ENCODE measurements at places on chromosomes 6 and 20.

DNA sequence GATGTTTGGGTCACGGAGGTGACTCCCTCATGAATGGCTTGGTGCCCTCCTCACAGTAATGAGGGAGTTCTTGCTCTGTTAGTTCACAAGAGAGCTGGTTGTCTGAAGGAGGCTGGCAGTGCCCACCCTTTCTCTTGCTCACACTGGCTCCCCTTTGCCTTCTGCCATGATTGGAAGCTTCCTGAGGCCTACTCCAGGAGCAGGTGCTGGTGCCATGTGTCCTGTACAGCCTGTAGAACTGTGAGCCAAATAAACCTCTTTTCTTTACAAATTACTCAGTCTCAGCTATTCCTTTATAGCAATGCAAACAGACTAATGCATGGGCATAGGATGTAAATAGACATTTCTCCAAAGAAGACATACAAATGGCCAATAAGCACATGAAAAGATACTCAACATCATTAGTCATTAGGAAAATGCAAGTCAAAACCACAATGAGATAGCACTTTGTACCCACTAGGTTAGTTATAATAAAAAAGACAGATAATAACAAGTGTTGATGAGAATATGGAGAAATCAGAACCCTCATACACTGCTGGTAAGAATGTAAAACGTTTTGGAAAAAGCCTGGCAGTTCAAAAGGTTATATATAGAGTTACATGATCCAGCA is 17.7 kb downstream of the C20orf203 start:
- no peak for DNase-seq

- DNase-seq = no peak
These were observed 37.8 kb downstream of the ZC2HC1B start for GRCh38 chr6:143901885-143902750.

DNA sequence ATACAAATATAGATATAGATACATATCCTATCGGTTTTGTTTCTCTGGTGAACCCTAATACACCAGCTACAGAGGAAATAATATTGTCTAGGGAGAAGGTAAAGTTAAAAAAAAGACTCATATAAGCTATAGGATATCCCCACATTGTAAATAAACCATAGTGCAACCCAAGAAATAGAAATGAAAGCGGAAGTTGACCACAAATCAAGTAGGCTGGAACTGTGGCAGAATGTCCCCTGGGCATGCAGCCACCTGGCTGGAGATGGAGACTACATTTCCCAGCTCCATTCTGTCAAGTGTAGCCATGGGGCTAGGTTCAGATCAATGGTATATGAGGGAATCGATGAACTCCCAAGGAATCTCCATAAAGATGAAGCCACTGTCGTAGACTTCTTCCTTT is 70.1 kb upstream of the RPS6KA2 start:
- no peak for DNase-seq

- no peak for DNase-seq
These were observed 38.2 kb upstream of the RBL1 start for GRCh38 chr20:37133952-37134351.

- no peak for DNase-seq
These were observed 32.1 kb upstream of the RIN2 start for GRCh38 chr20:19725814-19726525.

- no peak for DNase-seq
These were observed 46.1 kb downstream of the MYO6 start for GRCh38 chr6:75794954-75795739.

GRCh38 chr6:27888566-27888965 is 23.6 kb downstream of the OR2B2 start:
- no peak for DNase-seq

DNA sequence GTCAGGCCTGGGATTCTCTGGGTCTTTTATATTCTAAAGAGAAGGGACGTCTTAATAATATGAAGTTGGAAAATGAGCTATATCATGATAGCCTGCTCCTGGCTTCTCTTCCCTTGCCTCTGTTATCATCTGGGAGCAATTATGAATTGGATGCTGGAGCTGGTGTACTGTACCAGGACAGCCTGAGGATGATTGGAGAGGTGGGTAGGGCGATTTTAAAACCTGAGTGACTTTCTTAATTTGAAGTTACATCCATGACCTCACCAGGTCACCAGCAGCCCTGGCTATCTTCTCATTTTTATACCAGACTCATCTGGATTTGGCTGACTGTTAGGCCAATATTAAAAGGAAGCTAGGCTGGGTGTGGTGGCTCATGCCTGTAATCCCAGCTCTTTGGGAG is 317.6 kb downstream of the CLIC5 start:
- no peak for DNase-seq

DNA sequence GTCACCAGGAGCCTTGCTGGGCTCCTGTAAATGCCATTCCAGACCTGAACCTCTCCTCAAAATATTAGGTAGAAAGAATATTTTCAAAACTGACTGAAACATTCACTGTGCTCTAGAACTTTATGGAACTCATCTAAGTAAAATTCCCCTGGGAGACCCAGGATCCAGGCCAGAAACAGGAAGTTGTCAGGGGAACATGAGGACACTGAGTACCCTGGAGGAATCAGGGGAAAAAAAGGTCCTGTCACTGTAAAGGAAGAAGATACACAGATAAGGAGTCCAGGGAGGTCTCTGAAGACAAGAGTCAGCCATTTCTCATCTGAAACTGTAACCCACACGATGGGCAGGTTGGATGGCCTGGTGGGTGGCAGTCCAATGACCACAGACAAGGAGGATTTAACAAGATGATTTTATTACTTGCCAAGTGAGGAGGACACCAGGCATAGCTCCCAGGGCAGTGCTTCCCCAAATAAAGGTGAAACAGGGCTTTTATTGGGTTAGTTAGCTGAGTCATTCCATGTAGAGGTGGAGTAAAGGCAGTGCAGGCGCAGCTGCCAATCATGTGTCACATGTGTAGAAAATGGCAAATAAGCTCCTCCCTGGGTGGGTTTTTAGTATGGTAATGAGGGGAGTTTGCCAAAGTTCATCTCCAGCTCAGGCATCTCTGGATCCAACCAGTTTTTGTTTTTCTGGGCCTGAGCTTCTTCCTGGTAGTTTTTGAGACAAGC is 138.5 kb downstream of the RCAN2 start:
- DNase-seq = no peak

- DNase-seq = no peak
These were observed 287.0 kb upstream of the RIMS1 start for GRCh38 chr6:71599359-71599758.

DNA sequence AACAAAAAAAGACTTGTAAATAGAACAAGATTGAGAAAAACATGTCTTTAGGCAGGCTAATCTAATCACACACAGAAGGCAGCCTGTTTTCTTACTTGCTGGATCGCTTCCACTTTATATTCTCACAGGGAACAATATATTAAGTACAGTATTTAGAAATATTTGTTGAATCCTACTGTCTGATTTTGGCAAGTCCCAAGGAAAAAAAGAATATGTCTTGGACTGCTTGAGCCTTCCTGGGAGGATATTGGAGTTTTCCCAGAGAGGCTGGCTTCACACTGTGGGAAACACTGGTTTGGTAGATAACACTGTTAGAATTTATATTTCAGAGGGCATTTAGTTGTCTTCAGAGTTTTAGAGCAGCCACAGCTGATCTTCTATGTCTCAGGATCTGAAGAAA is 229.7 kb downstream of the PRL start:
- DNase-seq = no peak

DNA sequence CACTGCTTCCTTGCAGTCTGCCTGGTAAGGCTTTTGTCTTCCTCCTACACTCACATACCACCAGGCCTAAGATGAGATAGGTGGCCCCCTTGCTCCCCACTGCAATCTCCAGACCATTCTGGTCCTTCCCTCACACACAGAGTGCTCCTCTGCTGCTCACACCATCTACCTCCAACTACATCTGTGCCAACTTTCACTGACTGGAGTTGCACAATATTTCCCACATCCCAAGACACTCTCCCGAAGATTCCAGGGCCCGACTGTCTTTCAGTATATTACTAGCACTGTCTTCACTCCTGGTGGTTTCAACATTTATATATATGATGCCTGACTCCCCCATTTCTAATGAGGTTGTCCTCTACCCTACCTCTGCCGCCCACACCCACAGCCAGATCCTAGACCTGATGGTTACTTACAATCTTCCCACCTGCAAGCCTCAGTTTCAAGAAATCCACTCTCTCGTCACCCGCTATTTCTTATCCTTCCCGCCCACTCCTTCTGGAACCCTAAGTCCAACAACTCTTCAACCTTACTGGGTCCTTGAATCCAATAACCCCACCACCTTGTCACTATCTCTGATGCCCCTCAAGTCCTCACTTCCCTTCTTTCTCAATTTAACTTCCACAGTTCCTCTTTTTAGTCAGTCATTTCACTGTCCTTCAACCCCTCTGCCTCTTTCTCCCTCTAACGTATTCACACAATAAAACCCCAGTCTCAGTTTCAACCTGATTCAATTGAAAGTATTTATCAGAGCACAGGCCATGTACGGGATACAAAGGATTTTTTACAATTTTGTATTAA is 21.6 kb downstream of the RALGAPA2 start:
- no peak for DNase-seq

GRCh38 chr20:63103402-63104311 is 96.9 kb upstream of the BHLHE23 start:
- DNase-seq = no peak

- no peak for DNase-seq
These were observed 28.9 kb downstream of the CYP24A1 start for GRCh38 chr20:54144847-54145414.

GRCh38 chr20:31707994-31708735 is 14.5 kb downstream of the BCL2L1 start:
- DNase-seq = no peak

DNA sequence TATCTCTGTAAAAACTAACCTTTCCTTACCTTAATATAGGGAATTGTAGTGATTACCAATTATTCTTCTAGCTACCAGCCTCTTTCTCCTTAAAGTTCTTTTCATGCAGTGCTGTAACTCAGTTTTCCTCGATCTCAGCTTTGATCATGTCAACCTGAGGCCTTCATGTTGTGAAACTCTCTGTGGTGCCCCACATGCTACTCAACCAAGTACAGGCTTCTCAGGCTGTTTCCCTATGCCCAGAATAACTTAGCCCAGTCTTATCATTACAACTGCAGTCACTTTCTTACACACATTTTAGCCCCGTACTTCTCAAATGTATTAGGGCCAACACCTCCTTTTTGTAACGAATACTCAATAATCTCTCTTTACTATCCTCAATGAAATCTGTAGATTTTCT is 90.1 kb upstream of the SUPT3H start:
- DNase-seq = no peak

GRCh38 chr6:145844933-145845540 is 30.4 kb upstream of the FBXO30 start:
- DNase-seq = no peak

- DNase-seq = no peak
These were observed 106.6 kb downstream of the TRIM27 start for GRCh38 chr6:28816909-28817807.

DNA sequence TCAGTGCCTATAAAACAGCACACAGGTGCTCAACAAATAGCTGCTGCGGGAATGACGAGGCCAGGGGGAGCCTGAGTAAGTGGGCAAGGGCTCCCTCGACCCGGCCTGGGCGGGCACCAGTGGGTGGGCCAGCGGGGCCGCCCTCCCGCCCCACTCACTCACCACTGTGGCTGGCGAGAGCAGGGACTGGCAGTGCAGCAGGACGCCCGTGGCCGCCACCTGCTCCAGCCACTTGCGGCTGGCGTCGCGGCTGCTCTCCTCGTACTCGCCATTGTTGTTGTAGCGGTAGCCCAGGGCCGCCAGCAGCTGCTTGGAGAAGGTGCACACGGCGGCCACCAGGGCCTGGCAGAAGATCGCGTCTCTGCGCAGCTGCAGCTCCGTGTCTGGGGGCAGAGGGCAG is 191.5 kb downstream of the PREX1 start:
- DNase-seq = no peak

GRCh38 chr6:87837444-87837843 is 135.4 kb upstream of the AKIRIN2 start:
- DNase-seq = no peak

GRCh38 chr20:51710361-51710894 is 57.8 kb downstream of the ATP9A start:
- no peak for DNase-seq

DNA sequence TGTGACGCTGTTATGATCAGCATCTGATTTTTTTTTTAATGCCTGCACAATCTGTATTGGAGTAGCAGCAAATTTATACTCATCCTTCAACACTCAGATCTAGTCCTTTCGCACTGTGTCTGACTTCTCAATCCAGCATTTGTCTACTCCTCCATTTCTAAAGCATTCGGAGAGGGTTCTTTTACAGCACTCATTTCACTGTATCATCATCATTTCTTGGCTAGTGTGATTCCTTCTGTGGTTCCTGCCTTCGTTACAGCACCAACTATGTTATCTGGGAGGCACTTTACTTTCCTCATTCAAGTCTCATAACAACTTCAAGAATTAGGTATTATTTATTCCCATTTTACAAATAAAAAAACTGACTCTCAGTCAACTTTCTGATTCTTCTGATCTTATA is 18.0 kb downstream of the NUDT3 start:
- no peak for DNase-seq

DNA sequence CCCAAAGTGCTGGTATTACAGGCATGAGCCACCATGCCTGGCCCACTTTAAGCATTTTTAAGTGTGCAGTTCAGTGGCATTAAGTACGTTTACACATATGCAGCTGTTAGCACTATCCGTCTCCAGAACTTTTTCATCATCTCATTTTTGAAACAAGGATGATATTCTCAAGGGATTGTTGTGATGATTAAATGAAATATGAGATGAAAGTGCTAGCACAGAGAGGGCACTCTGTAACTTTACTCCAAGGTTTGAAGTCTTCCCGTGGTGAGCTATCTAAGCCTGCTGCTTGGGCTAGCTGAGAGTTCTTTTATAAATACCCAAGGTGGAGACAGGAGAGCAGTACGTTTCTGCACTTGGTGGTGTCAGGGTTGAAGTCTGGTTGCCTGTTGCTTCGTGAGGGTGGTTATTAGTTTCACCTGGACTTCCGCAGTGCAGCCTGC is 6.6 kb downstream of the TM9SF4 start:
- no peak for DNase-seq

DNA sequence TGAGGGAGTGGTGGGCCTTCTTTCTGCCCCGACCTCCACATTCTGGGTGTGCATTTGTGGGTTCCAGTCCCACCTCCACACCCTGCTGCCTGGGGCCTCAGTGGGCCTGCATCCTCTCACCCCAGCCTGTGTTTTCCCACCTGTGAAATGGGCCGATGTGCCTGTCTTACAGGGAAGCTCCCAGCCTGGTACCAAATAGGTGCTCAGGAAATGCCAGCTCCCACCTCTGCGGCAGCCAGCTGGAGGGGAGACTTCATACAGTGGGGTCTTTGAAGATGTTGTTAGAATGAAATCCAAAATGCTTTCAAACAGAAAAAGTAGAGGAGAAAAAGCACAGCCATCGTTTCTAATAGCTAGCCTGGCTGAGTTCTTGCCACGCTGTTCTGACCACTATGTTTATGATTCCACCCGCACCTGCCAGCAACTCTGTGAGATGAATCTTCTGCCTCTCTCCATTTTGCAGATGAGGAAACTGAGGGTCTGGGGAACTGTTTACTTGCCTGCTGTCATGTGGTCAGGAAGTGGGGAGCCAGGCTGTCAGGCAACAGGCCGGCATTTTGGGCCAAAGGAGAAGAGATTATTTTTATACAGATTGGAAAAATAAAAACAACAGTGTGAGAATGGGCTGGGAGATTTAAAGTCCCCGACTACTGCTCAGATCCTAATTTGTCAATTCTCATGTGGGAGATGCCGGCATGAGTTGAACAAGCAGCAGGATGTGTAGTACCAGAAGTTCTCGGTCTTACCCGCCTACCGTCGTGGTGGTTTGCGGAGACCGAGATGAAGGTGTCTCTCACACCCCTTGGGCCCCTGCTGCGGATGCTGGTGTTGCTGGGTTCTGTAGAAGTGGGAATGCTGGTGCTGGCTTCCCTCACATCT is 4.6 kb downstream of the TMEM181 start:
- no peak for DNase-seq
